ENCODE measurements at places on chromosomes 11 and 22.

- DNase-seq = no peak
Measured at GRCh38 chr11:643366-643765, 6.3 kb downstream of the DRD4 start.

DNA sequence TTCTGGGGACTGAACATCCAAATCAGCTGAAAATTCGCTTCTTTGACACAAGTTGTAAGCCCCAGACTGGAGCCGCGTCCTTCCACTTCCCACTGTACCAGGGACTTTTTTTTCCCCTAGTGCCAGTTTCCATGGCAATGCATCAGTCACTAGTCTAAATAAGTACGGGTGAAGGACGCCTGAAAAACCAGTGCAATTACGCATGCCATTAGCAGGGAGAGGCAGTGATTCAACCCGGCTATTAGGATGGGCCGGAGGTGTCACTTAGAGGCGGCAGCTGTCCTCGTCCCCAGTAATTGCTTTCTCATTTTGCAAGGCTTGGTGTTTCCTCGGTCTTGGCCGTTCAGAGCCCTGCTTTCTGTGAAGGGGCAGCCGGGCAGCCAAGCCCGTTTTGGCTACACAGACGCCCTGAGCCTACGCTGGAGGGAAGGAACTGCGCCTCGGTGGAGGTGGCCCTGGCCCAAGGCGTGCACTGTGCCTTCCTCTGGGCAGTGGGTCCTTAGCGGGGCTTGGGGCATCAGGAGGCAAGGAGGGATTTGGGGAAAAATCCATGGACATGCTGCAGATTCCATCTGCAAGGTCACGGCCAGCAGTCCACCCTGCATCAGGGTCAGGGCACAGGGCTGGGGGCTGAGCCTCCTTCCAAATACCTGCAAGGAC, 319.7 kb downstream of the CTTN start:
- no peak for DNase-seq

GRCh38 chr11:10487002-10487647, 32.1 kb downstream of the AMPD3 start:
- DNase-seq = no peak

DNA sequence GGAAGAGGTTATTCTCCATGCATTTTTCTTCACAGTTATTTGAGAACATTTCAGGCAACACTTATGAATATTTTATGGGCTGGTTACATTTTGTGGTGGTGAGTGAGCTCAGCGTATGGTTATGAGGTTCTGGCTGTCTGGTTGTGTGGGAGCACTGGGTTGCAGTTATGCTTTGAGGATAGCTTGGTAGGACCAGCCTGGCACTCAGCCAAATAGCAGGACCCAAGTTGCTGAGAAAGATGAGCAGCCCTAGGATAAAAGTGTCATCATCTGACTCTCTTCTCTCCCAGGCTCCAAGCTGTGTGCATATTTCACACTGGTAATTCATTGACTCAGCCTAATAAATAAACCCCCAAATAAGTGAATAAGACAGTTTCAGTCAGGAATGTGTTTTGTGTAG, 8.1 kb upstream of the SRSF8 start:
- DNase-seq = no peak

GRCh38 chr11:3340025-3340424, 38.9 kb downstream of the ZNF195 start:
- peak; percentile 62 for DNase-seq

GRCh38 chr11:119742263-119742861, 13.4 kb upstream of the NECTIN1 start:
- DNase-seq = no peak

- no peak for DNase-seq
Measured at GRCh38 chr11:91231226-91231625, 993.4 kb upstream of the FAT3 start.

DNA sequence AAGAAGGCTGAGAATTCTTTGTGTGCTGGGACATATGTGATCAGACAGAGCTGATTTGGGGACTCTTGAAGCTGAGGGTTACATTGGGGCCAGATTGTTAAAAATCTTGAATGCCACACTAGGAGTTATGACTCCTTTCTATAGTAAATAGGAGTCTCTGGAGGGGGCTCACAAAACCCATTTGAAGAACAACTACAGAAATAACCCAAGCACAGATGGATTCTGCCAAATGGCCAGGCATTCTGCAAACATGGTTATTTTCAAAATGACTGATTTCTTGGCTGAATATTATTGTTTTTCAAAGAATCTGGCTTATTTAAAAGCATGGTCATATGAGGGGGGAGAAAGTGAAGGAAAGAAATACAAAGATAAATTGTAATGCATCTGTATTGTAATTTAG, 625.5 kb upstream of the TENM4 start:
- no peak for DNase-seq

DNA sequence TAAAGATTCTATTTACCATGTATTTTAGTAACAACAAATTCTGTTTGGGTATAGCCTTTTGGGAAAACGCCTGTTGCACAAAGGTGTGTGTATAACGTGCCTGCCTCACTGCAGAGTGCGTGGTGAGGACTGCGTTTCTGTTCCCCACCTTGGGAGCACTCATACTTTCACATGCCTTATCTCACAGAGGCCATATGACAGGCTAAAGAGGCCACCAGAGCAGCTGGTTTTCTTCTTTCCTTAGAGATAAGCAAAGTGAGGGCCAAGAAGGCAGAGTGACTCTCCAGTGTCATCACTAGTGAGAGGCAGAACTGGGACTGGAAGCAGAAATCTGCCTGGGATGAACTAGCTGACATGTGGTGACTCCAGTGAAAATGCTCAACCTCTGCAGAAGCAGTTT, 369.2 kb upstream of the NARS2 start:
- no peak for DNase-seq

DNA sequence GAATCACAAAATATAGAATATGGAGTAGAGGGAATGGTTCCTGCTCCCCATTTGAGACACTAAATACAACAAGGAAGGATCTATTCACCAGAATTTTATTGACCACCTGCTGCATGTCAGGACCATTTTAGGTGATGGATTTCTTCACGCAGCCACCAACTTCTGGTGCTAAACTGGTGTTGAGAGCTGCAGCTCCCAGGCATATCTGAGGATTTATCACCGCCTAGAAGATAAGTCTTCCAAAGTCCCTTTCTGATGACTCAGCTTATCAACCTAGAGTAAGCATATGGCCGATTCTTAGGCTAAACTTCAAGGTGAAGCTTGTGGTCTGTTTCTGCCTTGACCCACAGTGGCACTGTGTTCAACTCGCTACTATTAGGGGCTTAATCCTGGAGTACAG, 6.7 kb downstream of the DDI1 start:
- no peak for DNase-seq

GRCh38 chr11:18384157-18384641, 10.2 kb upstream of the LDHA start:
- DNase-seq = peak; percentile 94

DNA sequence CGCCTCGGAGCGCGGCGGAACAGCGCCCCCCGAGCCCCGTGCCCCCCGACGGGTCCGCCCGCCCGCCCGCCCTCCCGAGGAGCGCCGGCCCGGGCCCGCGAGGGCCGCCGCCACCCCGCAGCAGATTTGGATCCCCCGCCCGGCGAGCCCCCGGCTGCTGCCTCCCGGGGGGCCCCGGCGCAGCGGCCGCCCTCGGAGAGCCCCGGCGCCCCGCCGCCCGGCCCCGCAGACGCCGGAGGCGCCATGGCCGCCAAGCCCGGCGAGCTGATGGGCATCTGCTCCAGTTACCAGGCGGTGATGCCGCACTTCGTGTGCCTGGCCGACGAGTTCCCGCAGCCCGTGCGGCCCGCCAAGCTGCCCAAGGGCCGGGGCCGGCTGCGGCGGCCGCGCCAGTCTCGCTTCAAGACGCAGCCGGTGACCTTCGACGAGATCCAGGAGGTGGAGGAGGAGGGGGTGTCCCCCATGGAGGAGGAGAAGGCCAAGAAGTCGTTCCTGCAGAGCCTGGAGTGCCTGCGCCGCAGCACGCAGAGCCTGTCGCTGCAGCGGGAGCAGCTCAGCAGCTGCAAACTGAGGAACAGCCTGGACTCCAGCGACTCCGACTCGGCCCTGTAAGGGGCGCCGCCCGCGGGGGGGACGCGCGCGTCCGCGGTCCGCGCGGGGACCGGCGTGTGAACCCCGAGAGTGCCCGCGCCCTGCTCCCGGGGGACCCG, 380 bp downstream of the C11orf96 start:
- DNase-seq = peak; percentile 52

DNA sequence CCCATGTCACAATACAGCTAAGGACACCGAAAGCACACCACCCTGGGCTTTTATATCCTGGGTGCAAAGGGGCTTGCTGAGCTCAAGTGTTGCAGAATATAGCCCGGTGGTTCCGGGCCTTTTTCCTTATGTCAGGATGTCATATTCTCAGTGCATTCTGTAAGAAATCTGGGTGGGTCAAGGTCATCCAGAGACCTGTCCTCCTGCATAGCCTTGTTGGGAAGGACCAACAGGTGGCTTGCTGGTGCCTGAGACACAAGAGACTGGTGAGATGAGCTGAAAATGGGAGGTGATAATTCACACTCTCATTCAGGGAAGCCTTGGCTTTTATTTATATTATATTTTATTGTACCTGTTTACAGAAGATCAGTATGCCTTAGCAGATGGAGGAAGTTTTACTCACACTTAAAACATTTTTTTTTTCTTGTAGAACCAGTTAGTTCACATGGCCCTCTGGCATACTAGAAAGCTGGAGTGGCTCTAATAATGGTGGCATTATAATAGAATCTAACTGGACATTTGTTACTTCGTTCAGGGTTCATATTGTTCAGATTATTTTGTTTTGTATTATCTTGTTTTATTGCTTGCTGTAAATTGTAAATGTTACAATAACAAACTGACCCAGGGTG, 14.6 kb upstream of the TMEM123 start:
- no peak for DNase-seq

DNA sequence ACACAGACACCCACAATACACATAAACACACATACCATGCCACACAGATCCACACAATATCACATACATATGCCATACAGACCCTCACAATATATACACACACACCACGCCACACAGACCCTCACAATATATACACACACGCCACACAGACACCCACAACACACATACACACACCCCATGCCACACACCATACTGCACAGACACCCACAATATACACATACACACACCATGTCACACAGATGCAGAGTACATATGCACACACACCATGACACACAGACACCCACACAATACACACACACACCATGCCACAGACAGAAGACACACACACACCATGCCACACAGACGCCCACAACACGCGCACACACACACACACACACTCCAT, 43.6 kb downstream of the SHISAL1 start:
- DNase-seq = no peak

- DNase-seq = no peak
Measured at GRCh38 chr11:75773595-75774353, 5.2 kb downstream of the DGAT2 start.

DNA sequence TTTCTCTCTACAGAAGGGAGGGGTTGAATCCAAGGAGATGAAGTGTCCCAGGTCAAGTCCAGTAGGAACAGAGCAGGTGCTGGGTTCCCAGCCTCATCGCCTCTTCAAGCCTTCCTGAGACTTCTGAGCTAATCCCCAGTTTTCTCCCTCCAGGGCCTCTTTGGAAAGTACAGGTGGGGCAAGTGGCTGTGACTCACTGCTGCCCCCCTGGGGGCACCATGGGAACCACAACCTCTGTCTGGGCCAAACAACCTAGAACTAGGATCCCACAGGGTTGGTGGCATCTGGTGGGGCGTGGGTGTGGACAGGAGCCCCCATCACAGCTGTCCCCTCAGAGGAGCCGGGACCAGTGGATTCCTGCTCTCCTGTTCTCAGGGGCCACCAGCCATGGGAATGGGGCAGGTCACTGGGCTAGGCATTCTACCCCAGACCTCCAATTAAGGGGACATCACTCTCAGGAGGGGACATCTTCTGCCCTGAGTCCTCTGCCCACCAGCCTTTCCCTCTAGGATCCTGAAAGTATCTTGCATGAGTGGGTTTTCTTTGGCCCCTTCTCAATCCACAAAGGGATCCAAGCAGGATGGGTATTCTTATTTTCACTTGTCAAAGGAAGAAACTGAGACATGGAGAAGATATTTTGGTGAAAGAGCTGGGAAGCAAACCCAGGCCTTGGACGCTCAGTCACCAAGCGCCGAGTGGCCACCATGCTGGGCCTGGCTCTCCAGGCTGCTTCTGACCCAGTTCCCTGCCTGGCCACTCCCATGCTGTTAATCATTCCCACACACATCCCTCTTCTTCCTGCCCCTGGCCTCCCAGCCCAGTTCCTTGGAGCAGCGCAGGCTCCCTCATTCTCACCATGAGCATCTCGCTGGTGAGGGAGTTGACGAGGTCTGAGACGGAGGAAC, 23.8 kb downstream of the LRRC10B start:
- DNase-seq = no peak

DNA sequence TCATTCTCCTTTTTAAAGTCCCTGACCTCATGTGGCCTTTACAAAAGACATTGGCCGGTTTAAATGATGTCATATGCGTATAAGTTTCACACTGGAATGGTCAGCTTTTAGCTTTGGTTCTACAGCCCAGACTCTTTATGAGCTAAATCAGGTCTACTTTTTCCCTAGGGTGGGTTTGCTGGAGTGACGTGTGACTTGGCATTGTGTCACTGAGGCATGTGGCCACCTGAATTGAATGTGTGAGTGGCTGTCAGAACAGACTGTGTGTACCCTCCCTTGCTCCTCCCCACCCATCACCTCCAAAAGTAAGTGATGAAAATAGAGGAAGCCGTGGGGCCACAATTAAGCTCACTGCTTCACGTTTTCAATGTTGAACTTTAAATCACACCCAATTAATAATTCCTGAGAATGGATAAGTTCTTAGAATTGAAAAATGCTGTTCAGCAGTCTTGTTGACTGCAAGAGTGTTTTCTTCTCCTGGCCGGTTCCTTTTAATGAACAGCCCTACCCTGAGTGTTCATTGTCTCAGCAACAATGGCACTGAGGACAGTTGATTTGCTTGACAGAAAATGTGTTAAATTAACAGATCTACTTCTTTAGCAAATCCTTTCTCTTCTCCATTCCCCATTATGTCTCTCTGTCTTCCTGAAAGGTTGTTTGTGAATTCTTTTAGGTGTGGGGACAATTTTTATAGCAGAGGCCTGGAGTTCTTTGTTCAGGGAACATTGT, 11.3 kb downstream of the CECR2 start:
- DNase-seq = no peak

GRCh38 chr11:12186701-12187100, 76.3 kb downstream of the MICAL2 start:
- no peak for DNase-seq

DNA sequence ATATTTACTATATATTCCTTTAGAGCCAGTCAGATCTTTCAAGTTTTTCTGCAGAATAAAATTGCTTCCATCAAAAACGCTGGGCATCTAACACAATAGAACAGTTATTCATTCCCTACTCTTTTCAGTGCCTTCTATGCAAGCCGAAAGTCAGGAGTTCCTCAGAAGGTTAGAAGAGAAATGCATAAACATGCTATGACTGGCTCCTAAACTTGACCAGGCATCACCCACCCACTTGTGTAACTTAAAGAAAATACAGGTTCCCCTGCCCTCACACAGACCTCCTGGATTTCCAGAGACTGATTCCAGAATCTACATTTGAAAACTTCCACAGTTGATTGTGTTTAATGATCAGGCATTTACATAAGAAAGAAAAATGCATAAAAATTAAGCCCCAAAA, 19.3 kb upstream of the ARHGAP32 start:
- DNase-seq = no peak
